ENCODE measurements at places on chromosomes 4 and X.

DNA sequence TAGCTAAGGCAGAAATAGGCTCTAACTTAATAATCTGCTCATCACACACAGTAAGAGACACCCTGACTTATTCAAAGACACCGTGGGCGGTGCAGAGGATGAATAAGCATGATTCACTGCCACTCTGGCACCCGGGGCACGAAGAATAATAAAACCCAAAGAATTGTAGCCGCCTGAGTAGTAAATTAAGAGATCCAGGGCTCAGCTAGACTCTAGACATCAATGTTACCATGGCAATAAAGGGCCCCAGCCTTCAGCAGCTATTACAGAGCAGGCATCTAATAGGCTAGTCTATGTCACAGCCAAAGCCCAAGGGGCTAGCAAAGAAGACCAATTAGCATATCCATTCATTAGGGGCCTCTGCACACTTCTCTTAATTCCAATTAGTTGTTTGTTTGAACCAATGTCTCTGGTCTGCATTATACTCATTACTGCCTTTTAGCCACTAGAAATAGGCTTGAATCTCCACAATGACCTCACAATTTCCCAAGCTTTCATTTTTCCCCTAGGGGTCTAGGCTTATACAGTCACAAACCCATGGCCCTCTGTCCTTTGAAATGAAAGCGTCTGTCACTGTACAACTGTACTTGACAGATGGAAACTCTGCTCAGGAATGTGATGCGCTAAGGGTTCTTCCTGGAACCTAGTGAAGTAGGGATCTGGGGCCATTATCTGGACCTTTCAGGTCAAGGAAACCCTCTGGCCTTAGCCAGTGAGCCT, 3.0 kb upstream of the ATP1B4 start:
- DNase-seq: peak; percentile 48

- no peak for DNase-seq
Measured at GRCh38 chr4:100060765-100061416, 110.8 kb upstream of the H2AZ1 start.

DNA sequence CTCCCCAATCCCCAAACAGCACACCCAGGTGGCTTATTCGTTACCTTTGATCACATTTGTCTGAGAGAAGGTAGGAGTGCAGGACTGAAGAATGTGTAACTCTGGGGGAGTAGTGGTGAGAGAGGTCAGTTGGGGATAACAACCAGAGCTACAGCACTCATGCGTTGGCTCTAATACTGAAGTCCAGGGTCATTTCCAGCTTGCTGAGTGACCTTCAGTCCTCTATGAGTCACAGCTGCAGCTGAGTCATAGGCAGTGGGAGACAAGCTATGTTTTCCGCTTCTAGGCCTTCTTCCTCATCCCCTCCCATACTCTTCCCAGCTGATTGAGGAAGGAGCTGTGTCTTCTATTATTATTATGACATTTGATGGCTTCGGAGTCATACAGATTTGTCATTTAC, 31.6 kb upstream of the CT47C1 start:
- peak; percentile 1 for DNase-seq

GRCh38 chr4:12770351-12770750, 713.8 kb downstream of the RAB28 start:
- peak; percentile 6 for DNase-seq

DNA sequence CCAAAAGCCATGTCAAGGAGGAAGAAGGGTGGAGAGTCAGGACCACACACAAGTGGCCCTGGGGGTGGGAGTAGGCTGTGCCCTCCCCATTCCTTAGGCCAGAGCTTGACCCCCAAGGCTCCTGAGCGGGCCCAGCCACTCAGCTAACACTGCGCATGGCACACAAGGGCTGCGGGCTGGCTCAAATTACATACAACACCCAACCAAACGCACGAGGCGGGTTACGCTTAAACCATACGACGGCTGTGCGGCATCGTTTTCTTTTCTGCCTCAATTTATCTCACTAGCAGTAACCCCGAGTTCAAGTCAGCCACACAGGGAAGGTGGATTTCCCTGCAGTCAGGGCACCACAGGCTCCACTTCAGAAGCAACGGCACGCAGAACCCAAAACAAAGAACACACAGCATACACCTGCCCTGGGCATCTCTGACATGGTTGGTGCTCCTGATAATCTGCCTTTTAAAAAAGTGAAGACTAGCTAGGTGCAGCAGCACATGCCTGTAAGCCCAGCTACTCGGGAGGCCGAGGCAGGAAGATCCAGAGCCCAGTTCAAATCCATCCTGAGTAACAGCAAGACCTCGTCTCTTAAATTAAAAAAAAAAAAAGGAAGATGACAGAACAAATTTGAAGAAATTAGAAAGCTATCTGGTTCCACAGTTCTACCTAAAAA, 2.9 kb downstream of the GAK start:
- no peak for DNase-seq

- DNase-seq: peak; percentile 65
Measured at GRCh38 chr4:64584981-64585557, 175.8 kb upstream of the TECRL start.

- no peak for DNase-seq
Measured at GRCh38 chr4:6888506-6889071, 21.0 kb upstream of the TBC1D14 start.

DNA sequence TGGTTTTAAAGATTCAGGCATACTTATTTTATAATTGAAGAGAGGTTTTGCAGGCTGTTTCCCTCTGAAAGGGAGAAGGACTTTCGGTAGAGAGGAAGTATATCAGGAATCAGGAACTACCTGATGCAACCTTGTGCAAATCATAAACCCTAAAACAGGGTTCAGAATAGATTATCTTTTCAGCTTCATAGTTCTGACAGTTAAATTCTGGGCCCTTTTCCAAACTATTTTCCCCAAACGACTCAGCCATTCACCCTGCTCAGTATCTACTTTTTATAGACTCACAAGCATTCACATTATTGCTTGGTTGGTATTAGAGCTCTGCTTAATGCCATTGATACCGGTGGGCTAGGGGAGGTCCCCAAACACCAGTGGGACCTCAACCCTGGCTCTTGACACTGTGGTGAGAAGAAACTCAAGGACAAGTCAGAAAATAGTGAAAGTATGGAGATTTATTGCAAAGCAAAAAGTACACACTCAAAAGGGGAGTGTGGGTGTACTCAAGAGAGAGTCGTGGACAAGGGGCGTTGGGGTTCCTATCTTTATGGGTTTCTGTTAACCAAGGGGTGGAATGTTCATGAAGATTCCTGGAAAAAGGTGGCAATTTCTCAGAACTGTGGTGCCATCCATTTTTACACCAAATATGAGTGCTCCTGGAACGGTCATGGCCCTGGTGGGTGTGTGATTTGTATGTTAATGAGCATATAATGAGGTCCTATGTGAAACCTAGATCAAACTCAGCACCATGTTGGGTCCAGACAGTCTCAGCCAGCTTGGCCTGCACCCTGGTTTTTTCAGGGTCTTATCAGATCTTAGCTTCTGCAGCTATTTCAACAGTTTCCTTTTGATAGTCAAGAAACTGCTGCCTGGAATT, 238.3 kb downstream of the DCLK2 start:
- DNase-seq: no peak

- DNase-seq: peak; percentile 51
Measured at GRCh38 chrX:2767631-2768455, 16.0 kb downstream of the XG start.

DNA sequence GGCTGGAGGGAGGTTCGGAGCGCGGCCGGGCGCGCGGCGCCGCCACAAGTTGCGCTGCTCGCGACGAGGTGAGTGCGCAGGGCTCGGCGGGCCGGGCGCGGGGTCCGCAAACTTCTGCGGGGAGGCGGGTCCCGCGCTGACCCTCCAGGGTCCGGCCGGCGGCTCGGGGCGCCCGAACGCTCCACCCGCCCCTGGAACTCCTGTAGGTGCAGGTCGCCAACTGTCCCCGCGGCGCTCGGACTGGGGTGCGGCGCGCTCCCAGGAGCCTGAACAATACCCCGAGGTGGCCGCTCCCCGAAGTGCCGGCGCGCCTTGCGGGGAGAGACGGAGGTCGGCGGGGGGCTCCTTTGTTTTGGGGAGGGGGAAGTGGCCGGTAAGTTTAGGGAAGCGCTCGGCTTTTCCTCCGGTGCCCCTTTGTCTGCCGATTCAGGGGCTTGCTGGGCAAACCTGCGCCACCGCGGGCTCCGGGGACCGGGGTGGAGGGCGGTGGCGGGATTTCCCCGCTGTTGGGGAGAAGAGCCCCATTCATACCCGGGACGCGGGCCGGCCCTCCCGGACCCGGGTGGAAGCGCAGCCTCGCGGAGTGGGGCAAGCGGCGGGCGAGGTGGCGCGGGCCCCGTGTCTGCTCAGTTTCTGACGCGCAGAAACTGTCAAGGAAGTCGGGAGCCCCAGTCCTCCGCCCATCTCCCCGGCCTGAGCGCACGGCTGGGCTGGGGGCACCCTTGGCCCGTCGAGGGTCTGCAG, 694 bp downstream of the TBL1X start:
- DNase-seq: peak; percentile 52

GRCh38 chrX:120428309-120428708, 40.8 kb downstream of the LAMP2 start:
- DNase-seq: no peak

- DNase-seq: no peak
Measured at GRCh38 chr4:186819342-186820086, 95.9 kb upstream of the FAT1 start.

GRCh38 chrX:46587158-46587557, 13.6 kb downstream of the CHST7 start:
- no peak for DNase-seq

- DNase-seq: peak; percentile 46
Measured at GRCh38 chr4:8255698-8256441, 13.7 kb upstream of the HTRA3 start.

All from eye (tissue), 1 donor.